Epithelial cell of proximal tubule (primary cell): ENCODE measurements at places on chromosomes 1 and 21. TPM values are rescaled to one million over a fixed set of nuclear protein-coding genes. Genes with fewer than 3 reads are reported as not detected.

Gene BEST4
- total RNA-seq, result 0.07 and 0.12 TPM in 2 replicates

Gene ARMH1
- total RNA-seq, result not detected in 2 replicates

Gene ITGB2
- 3.0 and 3.5 TPM in 2 replicates for total RNA-seq

Gene AQP10
- total RNA-seq, result not detected in 2 replicates

Gene IGSF21
- total RNA-seq, result not detected in 2 replicates

Gene SLC9A1
- 14.8 and 21.9 TPM in 2 replicates for total RNA-seq

Gene CACHD1
- 5.9 and 6.7 TPM in 2 replicates for total RNA-seq

Gene RIPK4
- total RNA-seq, result 20.2 and 23.4 TPM in 2 replicates

Gene TTC22
- 1.9 and 4.3 TPM in 2 replicates for total RNA-seq

Gene HFM1
- 0.17 and 0.94 TPM in 2 replicates for total RNA-seq

Gene GPA33
- total RNA-seq, result not detected in 2 replicates

Gene YOD1
- total RNA-seq, result 6.7 TPM in 2 replicates

Gene CLIC6
- total RNA-seq, result 0.58 and 1.3 TPM in 2 replicates

Gene ORC1
- total RNA-seq, result 13.0 and 30.1 TPM in 2 replicates

Gene B4GALT2
- total RNA-seq, result 69.5 and 105 TPM in 2 replicates

Gene HSPA6
- 0.12 and 0.36 TPM in 2 replicates for total RNA-seq

Gene RAB25
- total RNA-seq, result 17.8 and 47.5 TPM in 2 replicates
